ENCODE measurements at places on chromosomes 3 and 15.

GRCh38 chr15:75884041-75884440, 19.6 kb upstream of the FBXO22 start:
- DNase-seq: no peak

DNA sequence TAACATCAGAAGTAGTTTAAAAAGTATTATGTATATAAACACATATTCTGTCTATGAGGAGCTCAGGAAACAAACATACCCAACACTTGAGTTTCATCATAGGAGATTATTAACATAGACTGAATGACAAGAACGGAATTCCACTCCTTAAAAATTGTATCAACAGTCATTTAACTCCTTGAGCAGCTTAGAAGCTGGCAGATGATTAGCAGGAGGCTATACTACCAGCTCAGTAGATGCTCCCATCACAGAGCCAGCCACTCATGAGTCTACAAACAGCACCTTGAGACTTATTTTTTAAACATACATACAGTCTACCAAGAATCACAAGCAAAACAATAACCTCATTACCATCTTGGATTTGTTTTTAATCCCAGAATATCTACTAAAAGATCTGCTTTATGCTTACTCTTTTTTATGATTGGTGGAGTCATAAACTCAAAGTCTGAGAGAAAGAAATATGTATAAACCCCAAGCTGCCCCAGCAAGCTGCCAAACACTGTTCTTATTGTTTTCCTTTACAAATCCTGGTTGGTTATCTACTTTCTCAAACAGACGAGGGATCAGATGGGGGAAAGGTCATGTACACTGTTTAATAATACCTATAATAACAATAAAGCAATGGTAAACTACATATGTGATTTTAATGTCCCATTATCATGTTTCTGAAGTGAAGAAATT, 59.5 kb downstream of the CBLB start:
- no peak for DNase-seq

DNA sequence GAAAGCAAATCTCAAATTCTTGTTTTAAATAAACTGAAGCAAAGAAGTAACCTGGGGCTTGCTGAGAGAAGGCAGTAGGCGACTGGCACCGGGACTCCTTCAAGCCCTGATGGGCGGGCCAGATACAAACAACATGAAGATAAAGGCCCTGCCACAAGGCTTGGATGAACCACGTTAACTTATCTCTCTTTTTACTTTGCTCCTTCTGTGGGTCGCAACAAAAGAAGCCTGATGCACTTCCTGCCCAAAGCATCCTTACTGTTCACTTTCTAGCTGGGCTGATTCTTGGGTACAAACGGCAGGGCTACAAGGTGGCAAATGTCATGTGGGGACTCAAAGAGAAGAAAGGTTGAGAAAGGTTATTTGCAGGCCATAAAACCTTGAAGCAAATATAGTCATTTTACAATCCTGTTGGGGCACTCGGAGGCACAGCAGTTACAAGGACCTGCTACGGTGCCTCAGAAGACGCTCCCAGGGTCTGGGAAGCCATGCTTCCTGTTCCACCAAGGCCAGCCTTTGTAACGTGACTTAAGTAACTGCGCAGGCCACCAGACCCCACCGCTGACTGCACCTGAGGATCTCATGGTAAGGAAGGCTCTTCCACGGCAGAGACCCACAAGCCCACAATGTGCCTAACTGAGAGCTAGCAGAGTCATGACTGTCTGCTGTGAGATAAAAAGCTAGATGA, 71.1 kb downstream of the CHSY1 start:
- DNase-seq: no peak

- DNase-seq: no peak
Measured at GRCh38 chr3:184652465-184652864, 59.4 kb downstream of the MAGEF1 start.

DNA sequence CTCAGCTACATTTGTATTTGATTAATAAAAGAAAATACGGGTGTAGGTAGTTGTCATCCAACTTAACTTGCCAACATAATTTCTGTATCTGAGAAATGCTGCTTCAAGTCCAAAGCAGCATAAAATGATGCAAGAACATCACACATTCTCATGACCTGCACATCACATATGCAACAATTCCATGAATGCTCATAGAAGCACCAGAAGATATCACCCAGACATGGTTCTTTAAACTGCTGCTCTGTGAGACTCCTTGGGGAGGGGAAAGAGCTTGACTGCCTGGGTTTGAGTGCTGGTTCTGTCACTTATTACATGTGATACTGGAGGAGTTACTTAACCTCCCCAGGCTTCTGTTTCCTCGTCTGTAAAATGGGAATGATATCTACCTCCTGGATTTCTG, 39.4 kb downstream of the CHST14 start:
- no peak for DNase-seq

DNA sequence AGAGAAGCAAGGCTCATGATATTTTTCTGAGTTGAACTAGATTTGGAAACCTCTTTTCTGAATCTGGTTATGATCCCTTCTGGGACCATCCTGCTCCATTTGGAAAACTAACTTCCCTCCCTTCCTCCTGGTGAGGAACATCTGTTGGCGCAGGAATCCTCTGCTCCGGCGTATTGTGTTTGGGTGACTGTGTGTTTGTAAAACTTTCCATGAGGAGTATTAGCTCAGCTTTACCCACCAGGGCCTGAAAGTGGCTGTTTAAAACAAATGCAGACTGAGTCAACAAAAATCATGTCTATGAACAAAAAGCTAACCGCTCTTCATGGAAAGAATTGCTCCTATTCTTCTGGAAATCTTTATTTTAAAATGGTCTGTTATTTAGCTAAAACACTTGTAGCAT, 17.7 kb downstream of the STARD9 start:
- no peak for DNase-seq
